Stimulated activated CD8-positive, alpha-beta memory T cell treated with anti-CD3 and anti-CD28 coated beads, Interleukin-7, amount 100 ng/mL, for 24 hours (primary cell): ENCODE measurements at places on chromosomes 11 and 22.

- no peak for DNase-seq
Observed at GRCh38 chr11:7982582-7983119, 4.5 kb upstream of the EIF3F start.

DNA sequence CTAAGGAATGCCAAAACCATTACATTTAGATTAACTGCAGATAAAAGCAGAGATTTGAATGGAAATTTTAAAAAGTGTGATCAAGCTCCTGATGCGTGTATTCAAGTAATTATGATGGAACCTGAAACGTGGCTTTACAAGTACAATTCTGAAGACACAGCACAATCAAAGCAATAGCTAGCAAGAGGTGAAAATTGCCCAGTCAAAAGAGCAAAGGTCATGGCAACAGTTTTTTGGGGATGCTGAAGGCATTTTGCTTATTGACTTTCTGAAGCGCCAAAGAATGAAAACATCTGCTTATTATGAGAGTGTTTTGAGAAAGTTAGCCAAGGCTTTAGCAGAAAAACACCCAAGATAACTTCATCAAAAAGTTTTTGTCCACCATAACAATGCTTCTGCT lies 389.6 kb upstream of the TENM4 start:
- DNase-seq: no peak

DNA sequence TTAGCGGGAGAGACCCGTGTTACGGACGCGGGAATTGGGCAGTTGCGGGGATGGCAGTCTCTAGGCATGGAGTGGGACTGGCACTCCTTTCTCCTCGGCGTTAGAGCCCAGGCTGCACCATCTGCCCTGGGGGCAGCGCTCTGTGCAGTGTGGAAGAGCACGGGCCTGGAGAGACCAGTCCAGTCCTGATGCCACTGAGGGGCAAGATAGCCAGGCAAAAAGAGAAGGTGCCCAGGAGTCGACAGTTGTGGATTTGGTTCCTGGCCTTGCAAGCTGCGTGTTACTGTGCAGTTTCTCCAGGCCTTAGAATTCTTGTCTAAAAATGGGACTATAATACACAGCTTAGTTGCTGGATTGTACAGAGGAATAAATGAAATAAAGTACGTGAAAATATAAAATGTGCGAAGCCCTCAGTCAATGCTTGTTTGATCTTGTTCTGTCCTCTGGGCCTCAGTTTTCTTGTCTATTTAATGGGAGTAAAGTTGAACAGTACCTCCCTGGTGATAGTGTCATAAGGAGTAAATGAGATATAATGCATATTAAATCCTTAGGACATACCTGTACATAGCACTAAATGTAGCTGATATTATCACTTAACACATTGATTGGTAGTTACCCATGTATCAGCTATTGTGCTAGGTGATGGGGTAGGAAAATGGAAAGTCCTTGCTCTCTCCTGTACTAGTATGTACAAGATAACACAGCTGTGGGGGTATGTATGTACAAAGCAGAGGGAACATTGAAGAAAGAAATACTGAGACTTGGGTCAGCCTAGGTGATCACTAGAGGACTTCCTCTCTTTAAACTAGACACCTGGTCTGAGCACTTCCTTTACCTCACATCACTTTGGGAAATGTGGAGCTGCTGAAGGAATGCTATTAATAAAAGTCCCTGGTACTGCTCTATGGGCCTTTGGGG lies 1.2 kb downstream of the ATXN10 start:
- no peak for DNase-seq

DNA sequence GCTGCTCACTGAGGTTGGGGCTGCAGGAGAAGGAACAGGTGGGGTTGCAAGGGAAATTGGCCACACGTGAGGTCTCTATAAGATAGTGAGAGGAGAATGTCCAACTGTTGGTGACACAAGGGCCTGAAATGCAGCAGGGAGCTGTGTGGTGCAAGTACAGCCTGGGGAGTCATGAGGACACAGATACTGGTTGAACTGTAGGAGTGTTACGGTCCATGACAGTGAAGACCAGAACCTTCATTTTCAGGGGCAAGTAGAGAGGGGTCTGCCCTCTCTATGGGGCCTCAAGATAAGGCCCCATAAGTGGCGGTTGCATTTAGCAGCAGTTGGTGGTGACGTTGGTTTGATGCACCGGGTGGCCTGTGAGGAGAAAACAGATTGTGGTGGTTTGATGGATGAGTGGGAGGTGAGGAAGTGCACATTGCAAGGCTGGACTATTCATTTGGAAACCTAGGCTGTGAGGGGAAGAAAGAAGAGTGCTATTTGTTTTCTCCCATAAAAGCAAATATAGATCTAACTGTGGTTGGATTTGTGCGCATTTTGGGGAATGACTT lies 39.4 kb downstream of the MICAL2 start:
- DNase-seq: no peak

DNA sequence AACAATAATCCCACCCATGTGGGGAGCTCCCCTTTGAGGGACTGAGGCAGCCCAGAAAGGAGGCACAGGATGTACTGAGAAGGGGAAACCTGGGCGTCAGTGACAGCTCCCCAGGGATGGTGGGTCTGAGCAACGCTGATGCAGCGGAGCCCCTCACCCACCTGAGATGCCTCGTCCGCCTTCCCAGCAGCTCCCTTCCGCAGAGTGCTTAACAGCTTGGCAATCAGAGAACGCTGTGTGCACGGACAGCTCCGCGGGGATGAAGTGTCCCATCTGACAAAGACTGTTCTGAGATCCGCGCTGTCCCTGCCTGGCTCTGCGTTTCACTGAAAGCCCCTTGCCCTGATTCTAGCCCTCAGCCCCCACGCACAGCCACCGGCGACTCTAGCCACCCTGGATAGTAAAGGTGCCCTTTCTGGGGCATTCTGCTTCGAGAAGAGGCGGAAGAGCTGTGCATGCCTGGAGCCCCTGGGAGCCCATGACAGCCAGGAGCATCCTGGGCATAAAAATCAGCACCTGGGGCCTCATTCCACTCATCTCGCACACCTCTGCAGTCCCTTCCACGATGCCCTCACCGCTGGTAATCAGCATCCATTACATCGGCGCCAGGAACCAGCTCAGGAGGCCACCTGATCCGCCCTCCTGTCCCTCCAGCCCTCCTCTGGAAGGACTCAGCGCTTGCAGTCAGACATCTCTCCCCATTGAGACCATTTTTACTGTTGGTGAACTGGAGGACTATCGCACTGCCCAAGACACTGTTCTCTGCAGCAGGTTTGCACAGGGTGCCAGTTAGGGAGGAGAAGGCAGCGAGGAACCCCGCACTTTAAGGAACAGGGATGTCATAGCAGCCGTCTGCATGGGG lies 10.7 kb downstream of the KCNJ5 start:
- no peak for DNase-seq

DNA sequence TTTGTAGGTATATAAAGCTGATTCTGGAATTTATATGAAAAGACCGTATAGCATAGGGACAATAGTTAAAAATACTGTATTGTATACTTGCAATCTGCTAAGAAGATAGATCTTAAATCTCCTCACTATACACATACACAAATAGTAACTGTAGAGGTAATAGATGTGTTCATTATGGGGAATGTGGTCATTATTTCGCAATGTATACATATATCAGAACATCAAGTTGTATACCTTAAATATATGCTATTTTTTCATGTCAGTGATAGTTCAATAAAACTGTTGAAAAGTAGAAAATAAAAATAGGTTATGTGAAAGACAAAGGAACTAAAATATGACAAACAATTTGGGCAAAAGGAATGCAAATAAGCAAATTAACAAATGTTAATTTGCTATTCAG lies 35.2 kb upstream of the LIN7C start:
- no peak for DNase-seq

DNA sequence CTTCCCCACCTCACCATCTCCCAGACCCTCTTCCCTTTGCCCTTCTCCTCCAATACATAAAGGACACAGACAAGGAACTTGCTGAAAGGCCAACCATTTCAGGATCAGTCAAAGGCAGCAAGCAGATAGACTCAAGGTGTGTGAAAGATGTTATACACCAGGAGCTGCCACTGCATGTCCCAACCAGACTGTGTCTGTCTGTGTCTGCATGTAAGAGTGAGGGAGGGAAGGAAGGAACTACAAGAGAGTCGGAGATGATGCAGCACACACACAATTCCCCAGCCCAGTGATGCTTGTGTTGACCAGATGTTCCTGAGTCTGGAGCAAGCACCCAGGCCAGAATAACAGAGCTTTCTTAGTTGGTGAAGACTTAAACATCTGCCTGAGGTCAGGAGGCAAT lies 58.2 kb downstream of the TIMP3 start:
- no peak for DNase-seq

DNA sequence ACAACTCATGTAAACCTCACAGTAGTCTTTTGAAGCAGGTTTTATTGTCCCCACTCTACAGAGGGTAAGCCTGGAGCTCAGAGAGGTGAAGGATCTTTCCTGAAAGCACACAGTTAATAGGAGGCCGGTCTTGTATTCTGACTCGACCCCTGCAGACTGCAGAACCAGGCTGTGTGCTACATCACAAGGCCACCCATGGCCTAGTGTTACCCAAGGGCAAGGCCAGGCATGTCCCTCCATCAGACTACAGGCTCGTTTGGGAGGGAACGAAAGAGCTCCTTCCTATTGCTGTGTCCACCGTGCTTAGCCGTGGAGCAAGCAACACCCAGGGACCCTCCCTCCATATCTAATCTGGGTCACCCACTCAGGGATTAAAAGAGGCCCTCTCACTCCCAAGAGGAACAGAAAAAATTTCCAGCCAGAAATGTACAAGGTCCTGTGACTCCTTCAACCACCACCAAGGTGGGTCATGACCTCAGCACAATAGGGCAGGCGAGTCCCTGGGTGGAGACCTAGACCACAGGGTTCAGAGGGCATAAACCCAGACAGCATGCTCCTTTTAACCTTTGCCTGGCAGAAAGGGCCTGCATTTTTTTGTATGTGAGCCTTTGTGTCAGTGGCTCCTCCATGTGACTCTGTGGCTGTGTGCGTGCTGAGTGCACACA lies 6.3 kb upstream of the SMIM35 start:
- no peak for DNase-seq

DNA sequence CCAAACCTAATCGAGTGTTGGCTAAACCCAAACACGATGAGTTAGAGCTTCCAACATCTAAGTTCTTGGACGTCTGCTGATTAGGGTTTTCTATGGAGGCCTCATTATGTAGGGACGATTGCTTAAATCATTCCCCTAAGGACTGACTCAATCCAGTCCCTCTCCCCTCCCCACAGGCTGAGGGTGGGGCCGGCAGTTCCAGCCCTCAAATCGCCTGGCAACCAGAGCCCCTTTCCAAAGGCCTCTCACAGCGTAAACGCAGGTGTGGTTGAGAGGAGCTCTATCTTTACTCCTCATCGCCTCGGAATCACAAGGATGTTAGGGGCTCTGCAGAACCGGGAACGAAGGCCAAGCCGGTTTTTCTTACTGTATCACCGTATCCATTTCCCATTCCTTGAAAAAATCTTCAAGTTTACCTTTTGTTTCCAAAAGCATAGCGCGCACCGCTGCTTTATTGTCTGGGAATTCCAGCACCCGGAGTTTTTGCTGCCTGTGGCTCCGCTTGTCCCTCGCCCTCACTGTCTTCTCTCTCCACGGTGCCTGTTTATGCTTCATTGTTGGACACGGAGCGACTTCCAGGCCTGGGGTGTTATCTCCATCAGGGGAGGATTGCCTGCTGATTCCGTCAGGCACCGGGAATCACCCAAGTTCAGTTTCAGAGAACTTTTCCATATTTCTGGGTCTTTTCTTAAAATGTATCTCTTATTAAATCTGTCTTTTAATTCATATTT lies 13.8 kb upstream of the IFITM3 start:
- no peak for DNase-seq

GRCh38 chr11:47863189-47863897 lies 15.2 kb upstream of the NUP160 start:
- DNase-seq: no peak

- no peak for DNase-seq
Observed at GRCh38 chr11:128904656-128905344, 13.6 kb downstream of the KCNJ5 start.

DNA sequence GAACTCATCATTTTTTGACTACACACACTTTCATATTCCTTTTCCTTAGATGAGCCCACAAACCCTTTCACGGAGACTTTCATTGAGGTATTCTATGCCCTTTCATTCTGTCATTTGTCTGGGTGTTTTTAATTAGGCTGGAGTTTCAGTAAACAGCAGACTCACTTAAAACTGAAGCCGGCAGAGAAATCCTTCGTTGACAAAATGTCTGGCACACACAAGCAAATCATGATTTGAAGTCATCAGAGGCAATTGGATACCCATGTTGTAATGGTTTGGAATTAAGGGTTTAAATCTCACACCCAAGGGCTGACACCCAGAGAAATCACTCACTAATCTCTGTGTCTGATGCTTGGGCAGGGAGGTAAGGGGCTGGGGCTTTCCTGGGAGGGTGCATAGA lies 127.1 kb downstream of the EHF start:
- no peak for DNase-seq

DNA sequence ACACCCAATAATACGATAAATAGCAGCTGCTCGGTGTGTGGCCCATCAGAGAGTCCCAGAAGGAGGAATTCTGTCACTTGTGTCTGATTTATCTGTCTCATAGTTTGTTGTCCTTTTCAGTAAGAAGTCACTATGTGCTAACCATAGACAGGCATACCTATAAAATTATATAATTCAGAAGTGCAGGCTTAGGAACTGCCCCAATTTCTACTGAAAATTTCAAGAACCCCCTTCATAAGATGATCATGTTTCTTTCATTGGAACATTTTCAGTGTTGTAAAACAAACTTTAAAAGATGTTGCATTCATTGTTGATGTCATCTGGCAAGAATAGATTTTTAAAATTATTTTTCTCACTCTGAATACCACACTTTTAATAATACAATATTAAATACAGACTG lies at the start of gene OR2D2:
Gene OR2D2 (minus strand): TSS at position 101 of the 400 bp plus-strand sequence. CDS start 0 bp downstream, at position 101.
- DNase-seq: no peak

DNA sequence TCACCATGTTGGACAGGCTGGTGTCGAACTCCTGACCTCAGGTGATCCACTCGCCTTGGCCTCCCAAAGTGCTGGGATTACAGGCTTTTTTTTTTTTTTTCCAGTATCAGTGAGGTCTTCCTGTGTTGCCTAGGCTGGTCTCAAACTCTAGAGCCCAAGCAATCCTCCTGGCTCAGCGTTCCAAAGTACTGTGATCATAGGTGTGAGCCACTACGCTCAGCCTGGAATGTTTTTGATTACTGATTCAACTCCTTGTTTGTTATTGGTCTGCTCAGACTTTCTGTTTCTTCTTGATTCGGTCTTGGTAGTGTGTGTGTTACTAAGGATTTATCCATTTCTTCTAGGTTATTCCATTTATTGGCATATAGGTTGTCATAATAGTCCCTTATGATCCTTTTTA lies 31.3 kb downstream of the NAGA start:
- no peak for DNase-seq

GRCh38 chr11:2662430-2663299 lies 37.1 kb downstream of the KCNQ1OT1 start:
- no peak for DNase-seq
